ENCODE measurements at places on chromosomes 5 and 9. TPM values are rescaled to one million over a fixed set of nuclear protein-coding genes. Genes with fewer than 3 reads are reported as not detected.
A peak's percentile ranks its signal among the peaks of the same experiment; 100 is the strongest.

GRCh38 chr9:100437860-100438805 lies 11.2 kb downstream of the MSANTD3 start:
- peak; percentile 78 for DNase-seq

DNA sequence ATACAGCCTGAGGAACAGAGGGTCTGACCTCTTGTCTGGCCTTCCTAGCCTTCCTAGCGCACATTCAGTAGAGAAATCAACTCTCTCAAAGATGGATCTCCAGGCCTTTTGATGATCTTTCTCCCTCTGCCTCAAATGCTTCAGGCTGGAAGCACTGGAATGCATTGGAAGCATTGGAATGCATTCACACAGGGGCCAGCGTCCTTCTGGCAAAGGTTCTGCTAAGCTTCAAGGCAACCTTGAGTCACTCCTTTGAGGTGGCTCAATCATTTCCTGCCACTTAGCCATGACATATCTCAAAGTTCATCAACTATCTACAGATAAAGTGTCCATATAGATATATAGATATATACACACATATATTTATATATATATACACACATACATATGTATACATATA lies 42.9 kb downstream of the OR2K2 start:
- peak; percentile 57 for DNase-seq

- peak; percentile 90 for DNase-seq
Observed at GRCh38 chr9:131650254-131650653, 89.6 kb downstream of the RAPGEF1 start.

- peak; percentile 57 for DNase-seq
Observed at GRCh38 chr5:107268241-107268640, 402.5 kb downstream of the EFNA5 start.

The OLFML2A gene
- total RNA-seq, result 6.2 TPM

GRCh38 chr5:15003511-15003920 lies 131.9 kb upstream of the ANKH start:
- peak; percentile 71 for DNase-seq

DNA sequence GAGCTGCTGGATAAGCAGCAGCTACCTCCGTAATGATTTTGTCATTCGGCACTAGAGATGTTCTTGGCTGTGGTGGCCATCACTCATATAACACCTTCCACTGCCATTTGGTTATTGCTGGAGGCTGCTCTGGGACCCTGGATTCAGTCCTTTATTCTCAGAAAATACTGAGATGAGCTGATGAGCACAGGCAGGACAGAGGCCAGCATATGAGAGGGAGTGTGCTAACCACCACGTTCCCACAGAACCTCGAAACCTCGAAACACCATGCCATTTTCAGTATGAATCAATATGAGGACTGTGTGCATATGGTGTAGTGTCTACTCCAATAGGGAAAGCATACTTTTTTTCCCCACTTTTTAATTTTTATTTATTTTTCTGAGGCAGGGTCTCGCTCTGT lies 56.6 kb downstream of the ADAM19 start:
- DNase-seq, result peak; percentile 47

- DNase-seq, result peak; percentile 82
Observed at GRCh38 chr5:180784497-180785097, 18.0 kb downstream of the MGAT1 start.

The RNF208 gene
- not detected for total RNA-seq

- DNase-seq, result no peak
Observed at GRCh38 chr5:141931694-141932093, 8.0 kb downstream of the DELE1 start.

DNA sequence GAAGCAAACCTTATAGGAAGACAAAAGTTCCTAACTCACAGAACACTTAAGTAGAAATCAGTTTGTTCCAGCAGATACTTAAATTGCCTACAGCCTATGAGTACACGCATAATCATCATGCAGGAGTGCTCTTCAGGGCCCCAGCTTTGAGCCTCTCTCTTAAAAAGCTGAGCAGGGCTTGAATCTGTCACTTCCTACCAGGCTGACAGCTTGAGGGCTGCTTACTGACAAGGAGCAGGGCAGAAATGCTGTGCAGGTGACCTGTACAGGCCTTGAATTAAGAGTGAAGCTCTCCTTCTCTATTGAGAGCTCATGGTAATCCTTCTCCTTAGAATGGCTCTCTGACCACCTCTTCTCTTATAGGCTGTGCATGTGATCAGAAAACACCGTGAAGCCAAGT lies 66.5 kb upstream of the MAST4 start:
- no peak for DNase-seq

The SLCO6A1 gene
- total RNA-seq, result not detected

The TAF11L10 gene
- not detected for total RNA-seq
